ENCODE measurements at places on chromosomes 2 and 18.

GRCh38 chr2:189783451-189783926 is 650 bp downstream of the ORMDL1 start:
- no peak for DNase-seq

DNA sequence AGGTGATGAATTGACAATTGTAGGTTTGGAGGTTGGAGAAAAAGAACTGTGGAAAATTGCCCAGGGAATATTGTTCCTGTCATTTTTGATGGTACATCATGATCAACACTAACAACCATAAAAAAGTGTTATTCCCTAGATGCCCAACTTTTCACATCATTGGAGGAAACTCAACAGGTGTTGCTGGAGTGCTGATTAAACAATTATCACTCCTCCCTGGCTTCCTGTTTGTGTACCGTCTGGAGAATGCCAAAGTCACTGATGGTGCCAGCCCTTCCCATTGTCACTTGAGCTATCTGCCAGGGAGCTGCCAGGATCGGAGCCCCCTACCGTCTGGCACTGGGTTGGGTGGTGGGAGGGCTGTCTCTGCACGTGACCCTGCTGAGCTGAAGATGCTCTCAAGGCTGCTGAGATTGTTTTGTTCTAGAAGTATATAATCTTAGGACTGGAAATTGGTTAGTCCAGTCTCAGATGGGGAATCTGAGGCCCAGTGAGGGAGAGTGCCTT is 156.9 kb downstream of the PRKCE start:
- no peak for DNase-seq

- DNase-seq = no peak
These were observed 59.7 kb downstream of the CLIP4 start for GRCh38 chr2:29174937-29175336.

- no peak for DNase-seq
These were observed 87.1 kb downstream of the PXDN start for GRCh38 chr2:1656961-1657841.

DNA sequence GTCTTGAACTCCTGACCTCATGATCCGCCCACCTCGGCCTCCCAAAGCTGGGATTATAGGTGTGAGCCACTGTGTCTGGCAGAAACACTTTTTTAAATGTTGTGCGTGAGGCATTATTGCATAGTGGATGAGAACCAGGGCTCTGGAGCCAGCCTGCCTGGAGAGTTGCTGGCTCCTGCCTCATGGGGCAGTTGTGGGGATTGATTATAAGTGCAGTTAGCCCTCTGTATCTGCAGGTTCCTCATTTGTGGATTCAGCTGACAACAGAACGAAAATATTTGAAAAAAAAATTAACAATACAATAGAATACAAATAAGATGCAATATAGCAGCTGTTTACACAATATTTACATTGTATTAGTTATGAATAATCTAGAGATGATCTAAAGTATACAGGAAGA is 129.4 kb upstream of the EML6 start:
- no peak for DNase-seq

- no peak for DNase-seq
These were observed 34.1 kb downstream of the SS18 start for GRCh38 chr18:26056291-26056690.

DNA sequence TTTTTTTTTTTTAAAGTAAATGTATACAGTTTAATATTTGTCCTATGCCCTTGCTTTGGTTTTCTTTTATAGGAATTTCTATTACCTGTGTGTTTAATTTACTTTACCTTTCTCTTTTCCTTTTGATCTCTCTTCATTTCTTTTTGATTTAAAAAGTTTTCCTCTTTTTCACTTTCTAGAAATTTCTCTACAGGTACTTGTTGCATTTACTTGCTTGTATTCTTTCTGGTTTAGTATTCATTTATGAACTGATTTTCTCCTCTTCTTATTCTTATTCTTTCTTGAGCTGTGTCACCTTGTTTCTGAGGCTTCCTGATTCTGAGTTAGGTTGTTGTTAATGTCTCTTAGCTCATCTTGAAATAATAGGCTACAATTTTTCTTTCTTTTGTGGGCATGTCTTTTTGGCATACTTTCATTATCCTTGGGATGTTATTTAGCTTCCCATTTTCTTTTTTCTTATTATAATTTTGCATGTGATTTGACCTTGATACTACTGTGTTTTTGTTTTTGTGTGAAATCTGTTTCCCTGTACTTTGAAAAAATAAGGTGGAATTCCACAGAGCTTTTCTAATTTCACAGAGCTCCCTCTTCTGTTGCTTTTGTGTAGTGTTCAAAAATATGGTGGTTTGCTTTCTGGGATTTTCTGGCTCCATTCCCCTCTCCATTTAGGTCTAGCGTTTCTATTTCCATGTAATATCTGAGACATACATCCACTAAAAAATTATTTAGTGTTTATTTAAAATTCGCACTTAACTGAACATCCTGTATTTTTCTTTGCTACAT is 25.5 kb upstream of the ALMS1 start:
- no peak for DNase-seq

DNA sequence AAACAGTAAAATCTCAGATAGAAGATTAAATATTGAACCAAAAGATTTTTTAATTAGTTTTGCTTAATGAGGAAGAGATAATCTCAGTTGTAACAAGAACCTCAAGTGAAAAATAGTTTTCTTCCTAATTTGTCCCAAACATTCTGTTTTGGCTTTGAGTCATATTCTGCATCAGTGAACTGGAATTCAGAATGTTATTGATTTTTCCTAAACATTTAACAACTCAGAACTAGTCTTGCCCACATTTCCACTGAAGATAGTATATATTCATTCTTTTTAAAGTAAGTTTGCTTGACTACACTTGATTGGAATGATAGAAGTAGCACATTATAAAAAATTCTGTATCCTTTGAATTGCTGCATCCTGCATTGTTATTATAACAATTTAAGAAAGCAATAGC is 85.7 kb upstream of the UGP2 start:
- DNase-seq = no peak

DNA sequence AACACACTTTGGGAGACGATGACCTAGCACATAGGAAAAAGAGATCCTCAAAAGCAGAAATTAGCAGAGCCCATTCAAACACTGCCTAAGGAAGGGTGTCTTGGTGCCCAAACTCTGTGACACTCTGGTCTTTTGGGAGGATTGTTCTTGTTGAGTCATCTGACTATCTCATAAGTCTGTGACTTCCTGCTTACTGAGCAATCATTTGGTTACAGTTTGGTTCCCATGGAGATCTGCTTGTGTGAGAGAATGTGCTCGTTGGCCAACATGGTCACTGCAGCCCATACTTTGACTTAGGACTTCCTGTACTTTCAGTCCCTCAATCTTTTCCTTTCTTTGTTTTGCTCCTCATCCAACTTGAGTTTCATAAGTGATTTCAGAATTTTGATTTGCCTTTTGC is 602.9 kb downstream of the NYAP2 start:
- no peak for DNase-seq

DNA sequence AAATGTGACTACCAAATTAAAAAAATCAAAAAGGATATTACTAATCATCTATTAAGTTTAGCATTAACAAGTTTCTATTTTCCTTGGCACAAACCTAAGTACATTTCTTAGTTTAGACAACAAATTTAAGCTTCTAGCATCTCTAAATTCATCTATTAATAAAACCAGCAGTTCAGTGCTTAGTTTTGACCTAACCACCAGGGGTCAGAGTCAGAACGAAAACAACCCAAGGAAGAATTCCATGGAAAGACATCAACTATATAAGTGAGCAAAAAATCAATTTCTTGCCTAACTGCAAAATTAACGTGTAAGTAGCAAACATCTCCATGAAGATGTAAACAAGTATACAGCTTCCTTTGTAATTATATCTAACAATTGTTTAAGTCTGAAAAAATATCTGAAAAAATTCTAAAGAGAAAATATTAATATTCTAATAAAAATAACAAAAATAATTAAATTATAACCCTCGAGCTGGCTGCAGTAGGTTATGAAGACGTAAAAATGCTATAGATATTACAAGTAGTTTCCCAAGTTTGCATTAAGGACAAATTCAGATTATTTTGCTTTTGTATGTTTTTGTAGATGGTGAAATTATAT is 83.7 kb downstream of the CERKL start:
- DNase-seq = no peak

DNA sequence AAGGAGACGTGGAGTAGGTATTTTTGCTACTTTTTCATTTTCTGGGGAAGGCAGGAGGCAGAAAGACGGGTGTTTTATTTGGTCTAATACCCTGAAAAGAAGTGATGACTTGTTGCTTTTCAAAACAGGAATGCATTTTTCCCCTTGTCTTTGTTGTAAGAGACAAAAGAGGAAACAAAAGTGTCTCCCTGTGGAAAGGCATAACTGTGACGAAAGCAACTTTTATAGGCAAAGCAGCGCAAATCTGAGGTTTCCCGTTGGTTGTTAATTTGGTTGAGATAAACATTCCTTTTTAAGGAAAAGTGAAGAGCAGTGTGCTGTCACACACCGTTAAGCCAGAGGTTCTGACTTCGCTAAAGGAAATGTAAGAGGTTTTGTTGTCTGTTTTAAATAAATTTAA is 3.4 kb downstream of the FZD7 start:
- DNase-seq = no peak

DNA sequence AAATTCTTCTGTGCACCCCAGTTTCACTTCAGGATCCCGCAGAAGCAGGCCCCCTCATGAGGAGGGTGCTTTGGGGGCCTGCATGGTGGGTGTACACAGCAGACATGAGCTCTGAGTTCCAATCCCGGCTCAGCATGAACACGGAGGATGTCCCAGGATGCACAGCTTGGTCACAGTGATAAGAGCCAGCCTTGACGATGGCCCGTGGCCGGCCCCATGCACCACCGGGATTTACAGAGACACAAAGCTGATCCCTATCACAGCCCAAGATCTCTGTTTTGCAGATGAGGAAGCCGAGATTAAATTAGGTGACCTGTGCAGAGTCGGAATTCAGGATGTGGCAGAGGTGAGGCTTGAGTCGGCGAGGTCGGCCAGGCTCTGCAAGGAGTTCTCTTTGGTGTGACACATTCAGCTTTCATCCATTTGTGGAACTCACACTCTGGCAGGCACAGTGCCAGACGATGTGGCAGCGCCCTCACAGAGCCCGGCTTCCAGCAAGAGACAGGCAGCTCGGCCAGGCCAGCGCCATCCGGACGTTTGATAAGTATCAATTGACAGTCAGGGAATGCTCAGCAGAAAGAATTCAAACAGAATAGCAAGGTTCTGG is 456.3 kb upstream of the MYT1L start:
- no peak for DNase-seq

DNA sequence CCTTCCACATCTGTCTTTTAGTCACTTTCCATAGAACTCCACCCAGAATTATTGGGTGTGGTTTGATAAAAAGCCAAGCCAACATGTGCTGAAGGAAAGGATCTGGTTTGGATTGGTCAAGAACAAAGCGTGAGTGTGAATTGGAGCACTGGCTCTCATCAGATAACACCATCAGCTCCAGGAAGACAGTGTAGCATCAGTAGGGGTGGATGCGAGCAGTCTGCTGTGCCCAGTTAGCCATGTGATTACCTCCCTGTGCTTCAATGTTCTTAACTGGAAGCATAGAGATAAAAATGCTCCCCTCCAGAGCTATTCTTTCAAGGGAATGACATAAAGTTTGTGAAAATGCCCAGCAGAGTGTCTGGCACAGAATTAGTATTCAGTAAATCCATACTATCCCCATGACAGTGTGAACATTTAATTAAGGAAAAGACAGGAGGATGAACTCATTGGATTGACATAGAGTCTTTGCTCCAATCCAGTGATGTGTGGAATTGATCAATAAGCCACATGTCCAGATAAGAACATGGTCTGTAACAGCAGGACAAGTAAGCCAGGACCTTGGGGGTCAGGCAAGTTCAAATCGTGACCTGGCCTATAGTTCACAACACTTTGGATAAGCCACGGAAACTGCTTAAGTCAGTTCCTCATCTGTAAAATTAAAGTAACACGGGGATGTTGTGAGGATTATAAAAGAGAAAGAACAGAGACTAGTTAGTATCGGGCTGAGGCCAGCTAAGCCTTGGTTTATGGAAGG is 68.0 kb downstream of the FAM124B start:
- no peak for DNase-seq

GRCh38 chr2:72325592-72326422 is 178.1 kb upstream of the CYP26B1 start:
- no peak for DNase-seq

DNA sequence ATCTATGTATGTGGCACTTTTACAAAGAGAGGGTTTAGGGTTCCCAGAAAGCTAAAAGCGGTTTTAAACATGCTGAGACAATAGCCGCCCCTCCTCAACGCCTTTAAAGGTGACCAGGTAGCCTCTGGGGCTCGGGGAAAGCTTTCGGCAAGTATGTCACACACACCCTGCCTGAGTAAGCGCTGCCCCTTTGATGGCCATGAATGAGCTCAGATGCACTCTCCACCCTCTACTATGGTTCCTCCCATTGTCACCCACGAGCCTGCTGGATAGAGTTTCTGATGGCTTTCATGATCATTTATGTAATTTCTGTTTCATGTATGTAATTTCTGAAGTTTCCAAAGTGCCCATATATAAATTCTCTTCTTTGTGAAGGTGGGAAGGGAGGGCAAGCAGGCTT is 44.1 kb upstream of the GRHL1 start:
- no peak for DNase-seq

- no peak for DNase-seq
These were observed 68.7 kb upstream of the STK39 start for GRCh38 chr2:168316073-168316440.

DNA sequence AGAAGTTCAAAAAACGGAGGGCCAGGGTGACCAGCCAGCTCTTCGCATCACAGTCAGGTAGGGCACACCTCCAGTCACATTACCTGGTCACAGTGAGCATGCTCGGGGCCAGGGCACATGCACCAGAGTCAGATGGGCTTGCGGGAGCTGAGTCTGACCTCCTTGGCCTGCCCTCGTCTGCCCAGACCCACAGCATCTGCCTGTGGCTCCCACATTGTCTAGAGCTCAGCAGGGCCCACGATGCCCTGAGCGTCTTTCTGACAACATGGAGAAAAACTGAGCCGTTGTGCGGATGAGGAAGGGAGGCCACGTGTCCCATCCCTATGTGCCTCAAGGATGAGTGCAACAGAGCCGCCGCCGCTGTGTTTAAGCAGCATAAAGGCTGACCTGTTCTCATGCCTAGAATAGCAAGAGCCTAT is 37.6 kb downstream of the CRACDL start:
- no peak for DNase-seq

DNA sequence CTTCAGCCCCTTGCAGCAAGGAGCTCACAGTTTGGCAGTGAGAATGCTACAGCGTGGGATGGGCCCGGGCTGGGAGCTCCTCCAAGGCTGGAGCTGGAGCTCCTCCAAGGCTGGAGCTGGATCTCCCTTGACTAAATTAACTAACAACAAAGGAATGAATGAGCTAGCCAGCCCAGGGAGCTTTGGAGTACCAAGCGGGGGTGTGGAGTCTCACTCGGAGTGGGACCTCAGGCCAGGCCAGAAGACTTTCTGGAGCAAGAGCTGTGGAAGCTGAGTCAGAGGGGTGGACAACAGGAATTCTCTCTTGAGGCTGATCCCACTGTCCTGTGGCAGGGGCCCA is 244.7 kb upstream of the HS6ST1 start:
- no peak for DNase-seq

GRCh38 chr2:218406949-218407618 is 7.4 kb downstream of the CTDSP1 start:
- no peak for DNase-seq

- DNase-seq = no peak
These were observed 135.9 kb upstream of the SIX3 start for GRCh38 chr2:44805401-44806235.
